Ovary (tissue), 10 donors: ENCODE measurements at places on chromosomes 6 and 20. TPM values are rescaled to one million over a fixed set of nuclear protein-coding genes. Genes with fewer than 3 reads are reported as not detected.

ZGPAT gene
- total RNA-seq, result 18.3 TPM

CD40 gene
- 14.4 TPM for total RNA-seq

CDH26 gene
- 0.18 TPM for total RNA-seq

NECAB3 gene
- 92.9 TPM for total RNA-seq

BPI gene
- total RNA-seq, result 0.45 TPM

BNIP5 gene
- total RNA-seq, result 0.05 TPM

DNA sequence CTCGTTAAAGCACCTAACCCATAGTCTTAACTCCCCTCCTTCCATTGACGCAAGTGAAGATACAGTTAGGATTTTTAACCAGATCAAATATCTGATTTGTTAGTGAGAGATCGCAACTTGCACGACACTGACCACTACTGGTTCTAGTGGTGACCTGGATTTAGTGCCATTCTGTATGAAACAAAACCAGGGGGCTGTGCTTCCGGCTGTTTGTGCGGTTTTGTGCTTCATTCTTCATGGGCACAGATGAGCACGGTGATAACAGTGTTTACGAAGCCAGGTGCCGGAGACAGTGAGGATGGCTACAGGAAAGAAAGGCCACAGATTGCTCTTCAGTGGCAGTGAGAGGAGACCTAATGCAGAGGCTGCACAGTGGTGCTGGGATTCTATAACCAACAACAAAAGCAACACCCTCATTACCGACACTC is 75.5 kb downstream of the NOL4L start:
- H3K36me3 ChIP-seq, result no peaks in the 10 kb centered on the region
- H3K4me1 ChIP-seq, result no peaks in the 10 kb centered on the region
- H3K27ac ChIP-seq, result no peak overlapping the region
- H3K27me3 ChIP-seq, result no peaks in the 10 kb centered on the region
- DNase-seq, result no peak

DNA sequence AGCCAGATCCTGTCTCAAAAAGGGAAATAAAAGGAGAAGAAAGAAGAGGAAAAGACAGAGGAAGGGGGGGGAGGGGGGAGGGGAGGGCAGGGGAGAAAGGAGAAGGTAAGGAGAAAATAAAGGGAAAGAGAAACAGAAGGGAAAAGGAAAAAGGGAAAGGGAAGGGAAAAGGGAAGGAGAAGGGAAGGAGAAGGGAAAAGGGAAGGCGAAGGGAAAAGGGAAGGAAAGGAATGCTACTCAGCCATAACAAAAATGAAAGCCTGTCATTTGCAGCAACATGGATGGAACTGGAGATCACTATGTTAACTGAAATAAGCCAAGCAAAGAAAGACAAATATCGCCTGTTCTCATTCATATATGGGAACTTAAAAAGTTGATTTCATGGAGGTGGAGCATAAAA is 22.3 kb downstream of the RBM24 start:
- H3K27ac ChIP-seq, result no peak overlapping the region
- no peak overlapping the region for H3K4me3 ChIP-seq
- H3K36me3 ChIP-seq, result no peaks in the 10 kb centered on the region
- H3K27me3 ChIP-seq, result no peaks in the 10 kb centered on the region
- H3K4me1 ChIP-seq, result no peaks in the 10 kb centered on the region
- no peak for DNase-seq

DNA sequence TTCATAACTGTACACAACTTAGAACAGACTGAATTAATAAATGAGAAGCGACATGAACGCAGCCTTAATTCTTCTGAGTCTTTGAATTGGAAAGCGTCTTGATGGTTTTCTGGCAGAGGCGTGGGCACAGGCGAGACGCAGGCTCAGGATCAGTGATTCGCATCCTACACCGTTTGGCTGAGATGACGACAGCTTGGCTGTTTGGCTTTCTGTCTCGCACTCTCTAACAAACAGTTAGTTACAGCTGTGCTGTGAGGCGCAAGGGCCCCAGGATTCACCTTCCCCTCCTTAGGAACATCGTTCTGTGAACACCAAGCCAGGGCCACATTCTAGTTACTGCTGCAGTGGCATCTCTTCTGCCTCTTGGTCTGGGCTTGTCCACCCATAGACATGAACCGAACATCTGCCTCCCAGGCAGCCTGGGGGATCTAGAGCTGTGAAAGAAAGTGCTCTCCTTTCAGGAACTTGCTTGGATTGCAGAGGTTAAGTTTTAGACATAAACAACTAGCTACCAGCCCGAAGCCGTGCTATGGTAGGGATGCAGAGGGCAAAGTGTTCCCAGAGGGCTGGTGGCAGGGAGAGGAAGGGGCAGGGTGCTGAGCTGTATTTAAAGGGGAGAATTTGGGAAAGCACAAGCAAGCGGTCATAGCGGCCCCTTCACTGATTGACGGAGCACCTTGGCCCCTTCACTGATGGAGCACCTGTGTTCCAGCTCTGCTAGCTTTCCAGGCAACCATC is 49.6 kb downstream of the TCP11 start:
- no peak overlapping the region for H3K27ac ChIP-seq
- peaks cover 19% of the 10 kb centered on the region for H3K4me1 ChIP-seq
- H3K36me3 ChIP-seq, result no peaks in the 10 kb centered on the region

GRCh38 chr6:130411481-130411880 is 45.7 kb downstream of the TMEM200A start:
- H3K4me1 ChIP-seq, result no peaks in the 10 kb centered on the region
- H3K27ac ChIP-seq, result no peak overlapping the region
- no peak for DNase-seq
- no peaks in the 10 kb centered on the region for H3K36me3 ChIP-seq

- H3K4me1 ChIP-seq, result peaks cover 5% of the 10 kb centered on the region
- no peak overlapping the region for H3K4me3 ChIP-seq
- no peak for DNase-seq
Measured at GRCh38 chr20:8213831-8214587, 81.9 kb downstream of the PLCB1 start.

DNA sequence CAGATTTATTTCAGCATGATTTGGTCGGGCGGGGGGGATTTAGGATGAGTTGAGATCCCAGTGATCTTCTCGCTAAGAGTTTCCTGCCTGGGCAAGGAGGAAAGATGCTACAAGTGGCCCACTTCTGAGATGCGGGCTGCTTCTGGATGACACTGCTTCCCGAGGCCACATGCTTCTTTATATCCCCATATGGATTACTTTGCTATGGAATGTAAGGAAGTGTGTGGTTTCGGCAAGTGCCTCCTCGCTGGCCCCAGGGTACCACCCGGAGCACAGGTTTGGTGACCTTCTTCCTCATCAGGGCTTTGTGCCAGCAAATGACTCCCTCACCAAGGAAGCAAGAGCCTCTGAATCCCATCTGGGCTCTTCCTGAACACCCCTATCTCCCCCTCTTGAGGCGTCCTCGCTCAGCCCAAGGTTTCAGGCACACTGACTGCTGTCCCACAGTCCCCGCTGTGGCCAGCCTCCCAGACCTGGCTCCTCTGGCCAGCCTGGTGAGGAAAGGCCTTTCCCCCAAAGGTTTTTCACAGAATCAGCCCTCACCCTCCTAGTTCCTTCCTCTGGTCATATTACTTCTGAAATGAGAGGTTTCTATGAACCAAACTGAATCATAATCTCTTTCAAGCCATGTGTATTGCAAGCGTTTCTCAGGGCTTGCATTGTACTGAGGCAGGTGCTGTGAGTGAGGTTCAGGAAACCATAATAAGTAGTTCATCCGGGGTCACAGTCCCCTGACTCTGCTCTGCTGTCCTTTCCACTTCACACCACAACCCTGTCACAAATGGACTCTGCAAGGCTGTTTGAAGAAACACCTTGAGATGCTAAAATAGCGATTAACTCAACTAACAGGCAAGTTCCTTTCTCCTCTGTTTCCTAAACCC is 41.7 kb upstream of the IL17A start:
- H3K4me1 ChIP-seq, result no peaks in the 10 kb centered on the region
- no peak for DNase-seq
- no peak overlapping the region for H3K4me3 ChIP-seq

DNA sequence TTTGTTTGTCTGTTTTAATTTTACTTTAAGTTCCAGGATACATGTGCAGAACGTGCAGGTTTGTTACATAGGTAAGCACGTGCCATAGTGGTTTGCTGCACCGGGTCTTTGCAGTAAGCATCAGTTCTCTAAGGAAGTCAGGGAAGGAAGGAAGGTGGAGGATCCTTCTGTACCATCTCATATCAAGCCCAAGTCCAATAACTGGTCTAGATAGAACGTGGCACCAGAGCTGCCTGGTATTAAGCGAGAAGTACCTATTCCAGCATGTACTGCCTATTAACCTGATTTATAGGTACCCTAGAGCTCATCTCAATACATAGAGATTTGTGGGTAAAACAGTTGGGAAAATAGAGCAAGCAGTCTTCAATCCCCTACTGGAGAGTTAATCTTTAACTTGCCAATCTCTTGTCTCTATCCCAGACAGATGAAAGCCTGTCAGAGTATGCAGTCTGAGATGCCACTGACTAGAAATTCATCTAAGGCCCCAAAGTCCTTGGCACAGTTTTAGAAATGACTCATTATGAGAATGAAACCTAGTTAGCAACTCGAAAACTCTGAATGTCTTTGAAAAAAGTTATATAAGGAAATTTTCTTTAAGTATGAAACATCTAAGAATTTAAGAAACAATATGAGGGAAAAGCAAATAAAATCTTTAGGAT is 144.9 kb downstream of the TFAP2A start:
- H3K4me1 ChIP-seq, result no peaks in the 10 kb centered on the region
- H3K27me3 ChIP-seq, result no peaks in the 10 kb centered on the region
- H3K27ac ChIP-seq, result no peak overlapping the region
- H3K4me3 ChIP-seq, result no peak overlapping the region

DNA sequence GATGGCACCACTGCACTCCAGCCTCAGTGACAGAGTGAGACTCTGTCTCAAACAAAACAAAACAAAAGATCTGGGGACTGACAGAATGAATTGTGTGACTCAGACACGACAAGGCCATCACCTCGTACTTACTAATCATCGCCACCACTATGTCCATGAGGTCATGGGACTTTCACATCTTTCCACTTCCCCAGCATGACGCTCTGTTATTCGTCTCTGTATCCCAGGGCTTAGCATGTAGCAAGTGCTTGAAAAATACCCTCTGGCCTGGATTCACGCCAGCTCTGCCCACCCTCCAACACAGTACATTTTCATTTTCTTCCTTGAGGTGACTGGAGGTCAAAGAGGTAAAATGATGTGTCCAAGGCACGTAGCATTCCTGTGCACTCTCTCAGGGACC is 27.8 kb downstream of the FGD2 start:
- DNase-seq, result no peak
- no peaks in the 10 kb centered on the region for H3K4me1 ChIP-seq

DNA sequence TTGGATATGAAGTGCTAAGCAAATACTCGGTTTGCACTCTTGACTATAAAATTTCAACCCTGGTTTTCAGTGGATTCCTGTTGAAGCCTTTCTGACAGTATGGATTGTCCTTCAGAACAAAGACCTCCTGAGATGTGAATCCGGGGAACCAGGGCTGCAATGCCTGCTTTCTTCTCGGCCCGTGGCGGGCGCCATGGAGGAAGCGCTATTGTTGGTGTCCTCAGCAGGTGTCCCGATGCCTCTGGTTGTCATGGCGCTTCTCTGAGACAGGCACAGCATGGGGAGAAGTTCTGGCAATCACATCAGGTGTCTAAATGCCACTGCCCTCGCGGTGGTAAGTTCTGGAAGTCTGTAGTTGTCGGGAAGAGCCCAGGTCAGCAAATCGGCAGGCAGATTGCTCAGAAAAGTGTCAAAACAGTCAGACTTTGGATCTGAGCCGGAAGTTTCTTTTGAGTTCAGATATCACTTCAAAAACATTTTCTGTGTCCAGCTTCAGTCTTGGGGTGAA is 188.5 kb downstream of the CDH4 start:
- H3K27ac ChIP-seq, result no peak overlapping the region
- no peak for DNase-seq
- no peaks in the 10 kb centered on the region for H3K36me3 ChIP-seq
- H3K27me3 ChIP-seq, result no peaks in the 10 kb centered on the region

DNA sequence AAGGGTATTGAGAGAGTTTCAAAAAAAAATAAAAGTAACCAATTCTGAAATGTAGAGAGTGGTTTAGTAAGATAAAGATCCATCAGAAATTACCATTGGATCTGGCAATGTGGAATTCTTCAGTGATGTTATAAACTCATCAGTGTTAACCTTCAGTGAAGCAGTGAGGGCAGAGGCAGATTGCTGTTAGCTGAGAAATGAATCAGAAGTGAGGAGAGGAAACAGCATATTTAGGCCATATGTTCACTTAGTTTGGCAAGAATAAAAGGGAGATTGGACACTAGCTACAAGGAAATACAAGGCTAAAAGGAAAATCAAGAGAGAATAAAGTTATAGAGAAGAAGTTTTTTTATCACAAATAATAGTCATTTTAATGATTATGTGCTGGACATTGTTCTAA is 9.6 kb downstream of the KCNQ5 start:
- H3K27me3 ChIP-seq, result no peaks in the 10 kb centered on the region
- no peaks in the 10 kb centered on the region for H3K36me3 ChIP-seq
- DNase-seq, result no peak
- H3K27ac ChIP-seq, result no peak overlapping the region
- H3K4me1 ChIP-seq, result no peaks in the 10 kb centered on the region
- H3K4me3 ChIP-seq, result no peak overlapping the region

DNA sequence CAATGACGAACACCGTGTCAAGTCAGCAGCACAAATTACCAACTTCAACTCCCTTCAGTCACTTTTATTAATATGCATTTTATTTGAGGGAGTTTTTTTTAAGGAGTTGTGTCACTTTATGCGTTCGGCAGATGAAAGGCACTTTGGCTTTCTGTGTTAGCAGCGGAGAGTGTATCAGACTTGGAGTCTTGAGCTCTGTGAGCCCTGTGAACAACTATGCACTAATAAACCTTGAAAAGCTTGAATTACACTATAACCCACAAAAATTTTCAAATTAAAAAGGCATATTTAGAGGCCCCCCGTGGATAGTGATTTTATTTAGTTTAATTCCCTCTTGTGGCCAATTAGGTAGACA is 335.3 kb upstream of the NT5E start:
- H3K4me3 ChIP-seq, result no peak overlapping the region
- no peak overlapping the region for H3K27ac ChIP-seq
- DNase-seq, result no peak
- peaks cover 4% of the 10 kb centered on the region for H3K4me1 ChIP-seq

GRCh38 chr20:11844691-11845090 is 73.0 kb upstream of the BTBD3 start:
- H3K4me3 ChIP-seq, result no peak overlapping the region
- no peaks in the 10 kb centered on the region for H3K36me3 ChIP-seq
- no peaks in the 10 kb centered on the region for H3K27me3 ChIP-seq
- peaks cover 2% of the 10 kb centered on the region for H3K4me1 ChIP-seq
- no peak overlapping the region for H3K27ac ChIP-seq

- no peak overlapping the region for H3K4me3 ChIP-seq
- H3K4me1 ChIP-seq, result no peaks in the 10 kb centered on the region
- DNase-seq, result no peak
- no peaks in the 10 kb centered on the region for H3K36me3 ChIP-seq
- H3K27me3 ChIP-seq, result no peaks in the 10 kb centered on the region
- no peak overlapping the region for H3K27ac ChIP-seq
Measured at GRCh38 chr6:163298079-163298830, 116.3 kb upstream of the QKI start.

- H3K27ac ChIP-seq, result no peak overlapping the region
- H3K27me3 ChIP-seq, result no peaks in the 10 kb centered on the region
- no peak overlapping the region for H3K4me3 ChIP-seq
- DNase-seq, result no peak
Measured at GRCh38 chr6:18044108-18044783, 56.8 kb upstream of the KIF13A start.
